Epithelial cell of esophagus (primary cell): ENCODE measurements at places on chromosomes 2 and 18.
A peak's percentile ranks its signal among the peaks of the same experiment; 100 is the strongest.

DNA sequence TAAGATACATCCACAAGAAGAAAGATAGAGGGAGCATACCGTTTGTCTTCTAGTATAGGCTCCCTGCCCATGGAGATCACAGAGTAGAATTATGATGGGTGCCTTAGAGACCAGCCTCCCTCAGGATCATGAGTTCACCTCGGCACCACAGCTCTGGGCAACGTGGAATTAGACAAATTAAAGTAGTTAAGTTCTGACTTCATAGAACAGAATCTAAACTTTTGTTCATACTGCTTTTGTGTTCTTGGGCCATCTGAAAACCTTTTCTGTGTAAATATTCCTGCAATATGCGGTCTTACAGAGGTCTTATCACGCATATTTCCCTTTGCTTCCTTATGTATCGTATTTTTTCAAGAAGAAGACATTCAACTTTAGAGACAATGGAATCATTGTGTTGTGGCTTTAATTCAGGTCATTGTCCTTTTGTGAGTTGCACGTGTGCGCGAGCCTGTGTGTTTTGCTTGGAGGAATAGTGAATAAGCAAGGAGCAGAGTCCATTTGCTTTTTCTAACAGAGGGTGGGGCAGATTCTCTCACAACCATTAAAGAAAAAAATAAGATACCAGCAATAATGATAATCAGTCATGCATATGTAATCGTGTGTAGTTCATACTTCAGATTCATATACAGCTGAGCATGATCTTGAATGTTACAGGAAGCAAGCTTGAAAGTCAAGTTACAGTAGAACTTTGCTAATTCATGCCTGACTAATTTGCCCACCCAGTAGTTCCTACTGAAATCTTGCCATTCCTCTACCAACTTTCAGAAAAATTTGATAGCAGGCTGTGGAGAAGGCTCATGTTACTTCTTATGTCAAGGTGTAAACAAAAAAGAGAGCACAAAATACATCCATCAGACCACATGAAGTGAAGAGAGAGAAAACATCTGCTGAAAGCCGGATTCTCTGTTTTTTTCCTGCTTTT is 243.6 kb downstream of the NEDD4L start:
- no peak for DNase-seq

DNA sequence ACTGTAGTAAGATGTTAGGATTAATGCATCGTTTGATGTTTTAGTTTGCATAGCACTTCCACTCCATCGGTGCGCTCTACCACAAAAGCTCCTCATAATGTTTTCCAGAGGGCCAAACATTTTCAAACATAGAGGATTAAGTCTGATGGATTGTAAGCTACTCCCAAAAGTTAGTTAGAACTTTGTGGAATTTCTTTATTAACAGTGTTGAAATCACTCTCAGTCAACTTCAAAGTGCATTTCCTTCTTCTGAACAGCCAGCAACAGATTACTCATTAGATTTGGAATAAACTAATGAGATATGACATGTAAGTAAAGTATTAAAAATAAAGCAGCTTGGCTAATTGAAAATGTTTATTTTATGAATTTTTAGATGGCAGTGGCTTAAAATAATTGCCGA is 30.1 kb upstream of the CTAGE1 start:
- DNase-seq = no peak

GRCh38 chr2:222950638-222951285 is 89.9 kb downstream of the ACSL3 start:
- peak; percentile 46 for DNase-seq

GRCh38 chr2:238853721-238854120 is 5.8 kb downstream of the TWIST2 start:
- no peak for DNase-seq

- peak; percentile 69 for DNase-seq
These were observed 44.5 kb upstream of the TMEM247 start for GRCh38 chr2:46434851-46435273.

- no peak for DNase-seq
These were observed 9.0 kb upstream of the FAM136A start for GRCh38 chr2:70310899-70311298.

DNA sequence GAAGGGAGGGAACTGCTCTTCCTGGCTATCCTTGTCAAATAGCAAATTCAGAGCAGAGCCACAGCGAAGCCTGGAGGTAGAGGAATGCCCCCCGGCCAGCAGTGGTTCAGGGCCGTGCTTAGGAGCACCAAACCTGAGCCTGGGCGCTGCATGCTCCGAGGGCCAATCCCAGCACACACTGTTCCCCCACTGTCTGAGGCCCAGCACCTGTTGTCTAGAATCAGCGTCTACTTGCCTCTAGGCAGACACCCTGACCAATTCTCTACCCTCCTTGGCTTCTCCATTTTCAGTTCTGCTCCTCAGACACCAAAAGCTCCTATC is 177.6 kb upstream of the PKDCC start:
- no peak for DNase-seq

DNA sequence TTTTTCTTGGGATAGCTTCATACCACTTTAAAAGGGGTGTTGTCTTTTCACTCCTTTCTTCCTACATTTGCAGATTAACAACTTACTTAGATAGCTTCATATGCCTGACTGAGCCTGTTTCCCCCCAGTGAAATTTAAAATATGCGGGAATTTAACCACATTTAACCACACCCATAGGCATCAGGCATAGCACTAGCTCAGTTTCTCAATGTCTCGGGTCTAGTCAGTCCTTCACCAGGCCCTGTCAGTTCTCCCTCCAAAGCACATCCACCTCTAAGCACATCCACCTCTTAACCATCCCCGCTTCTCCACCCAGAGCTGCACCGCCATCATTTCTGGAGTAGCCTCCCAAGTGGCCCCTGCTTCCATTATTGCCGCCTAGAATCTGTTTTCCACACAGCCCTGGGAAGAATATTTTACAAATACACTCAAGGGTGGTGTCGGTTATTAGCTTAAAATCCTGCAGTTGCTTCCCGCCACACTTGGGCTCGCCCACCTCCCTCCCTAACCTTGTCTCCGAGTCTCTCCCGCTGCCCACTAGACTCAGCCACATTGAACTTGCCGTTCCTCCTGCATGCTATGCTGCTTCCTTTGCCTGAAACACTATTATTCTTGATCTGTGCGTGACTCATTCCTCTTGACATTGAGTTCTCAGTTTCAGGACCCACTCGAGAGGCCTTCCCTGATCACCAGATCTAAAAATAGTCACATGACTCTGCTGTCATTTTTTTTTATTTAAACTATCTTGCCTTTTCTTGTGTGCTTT is 68.3 kb downstream of the SPTBN1 start:
- peak; percentile 59 for DNase-seq

DNA sequence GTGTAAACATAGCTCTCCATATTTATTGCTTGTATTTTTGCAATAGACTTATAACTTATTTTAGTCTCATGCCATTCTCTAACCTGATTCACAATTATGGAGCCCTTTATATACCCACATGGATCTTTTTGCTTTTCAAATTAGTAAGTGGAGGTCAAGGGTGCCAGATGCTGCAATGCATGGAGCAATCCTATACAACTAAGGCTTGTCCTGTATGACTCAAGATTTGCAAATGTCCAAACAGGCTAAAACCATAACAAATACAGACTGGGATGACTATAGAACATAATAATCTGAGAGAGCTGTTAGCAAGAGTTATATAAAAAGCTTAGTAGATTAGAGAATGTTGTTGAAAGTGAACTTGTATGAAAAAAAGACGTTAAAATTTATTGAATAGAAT is 690.4 kb upstream of the NRXN1 start:
- peak; percentile 59 for DNase-seq

GRCh38 chr2:190860985-190861680 is 19.5 kb upstream of the GLS start:
- DNase-seq = no peak

- peak; percentile 82 for DNase-seq
These were observed 25.8 kb downstream of the PHLPP1 start for GRCh38 chr18:62741118-62741566.

- DNase-seq = no peak
These were observed 33.6 kb downstream of the HPCAL1 start for GRCh38 chr2:10336283-10336682.

GRCh38 chr18:64017870-64018269 is 48.0 kb downstream of the SERPINB8 start:
- peak; percentile 39 for DNase-seq

- DNase-seq = peak; percentile 55
These were observed 4.6 kb upstream of the UGP2 start for GRCh38 chr2:63837036-63837594.

GRCh38 chr2:5587766-5588165 is 104.4 kb upstream of the SOX11 start:
- DNase-seq = no peak

DNA sequence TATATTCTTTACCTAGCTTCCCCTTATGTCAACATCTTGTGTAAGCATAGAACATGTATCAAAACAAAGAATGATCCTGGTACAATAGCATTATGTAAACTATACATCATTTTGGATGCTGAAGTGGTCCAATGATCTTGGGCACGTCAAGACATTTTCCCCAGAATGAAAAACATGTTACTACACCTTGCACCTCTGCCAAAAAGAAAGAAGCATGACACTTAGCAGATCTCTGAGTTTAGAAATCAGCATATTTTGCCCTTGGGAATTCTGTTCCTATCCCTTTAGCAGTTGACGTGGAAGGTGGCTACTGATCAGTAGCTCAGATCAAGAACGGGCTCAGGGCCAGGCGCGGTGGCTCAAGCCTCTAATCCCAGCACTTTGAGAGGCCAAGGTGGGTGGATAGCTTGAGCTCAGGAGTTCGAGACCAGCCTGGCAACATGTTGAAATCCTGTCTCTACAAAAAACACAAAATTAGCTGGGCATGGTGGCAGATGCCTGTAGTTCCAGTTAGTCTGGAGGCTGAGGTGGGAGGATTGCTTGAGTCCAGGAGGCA is 1.7 kb upstream of the LCLAT1 start:
- DNase-seq = peak; percentile 66

DNA sequence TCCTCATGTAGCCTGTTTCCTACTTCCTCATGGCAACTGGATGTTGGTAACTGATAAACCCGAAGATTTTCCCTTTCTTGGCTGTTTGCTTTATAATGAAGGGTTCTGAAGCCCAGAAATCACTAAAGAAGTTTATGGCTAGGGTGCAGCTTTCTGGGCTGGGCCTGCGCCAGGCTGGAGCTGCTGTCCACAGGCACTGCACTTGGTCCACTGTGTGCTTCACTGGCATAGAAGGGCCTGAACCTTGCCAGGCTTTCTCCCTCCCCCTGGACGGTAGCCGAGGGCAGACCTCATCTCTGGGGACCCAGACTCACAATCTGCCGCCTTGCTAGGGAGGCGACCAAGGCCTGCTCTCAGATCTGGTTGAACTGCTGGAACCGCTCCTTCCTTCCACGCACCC is 133.3 kb upstream of the SPRED2 start:
- no peak for DNase-seq

DNA sequence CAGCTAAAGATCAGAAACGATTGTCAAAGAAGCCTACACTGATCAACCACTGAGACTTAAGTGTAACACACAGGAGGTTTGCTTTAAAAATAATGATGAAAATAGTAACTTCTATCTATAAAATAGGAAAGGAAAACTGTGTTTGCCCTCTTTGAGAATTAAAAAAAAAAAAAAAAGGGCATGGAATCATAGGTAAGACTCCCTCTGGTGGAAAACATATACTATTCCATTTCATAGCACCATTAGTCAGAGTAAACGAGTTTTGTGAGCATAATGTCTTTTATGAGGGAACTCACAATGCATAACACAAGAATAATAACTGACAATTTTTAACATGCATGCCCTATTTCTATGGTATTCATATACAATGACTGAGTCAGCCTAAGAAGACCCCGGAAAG is 36.3 kb downstream of the SLC35F5 start:
- peak; percentile 42 for DNase-seq

DNA sequence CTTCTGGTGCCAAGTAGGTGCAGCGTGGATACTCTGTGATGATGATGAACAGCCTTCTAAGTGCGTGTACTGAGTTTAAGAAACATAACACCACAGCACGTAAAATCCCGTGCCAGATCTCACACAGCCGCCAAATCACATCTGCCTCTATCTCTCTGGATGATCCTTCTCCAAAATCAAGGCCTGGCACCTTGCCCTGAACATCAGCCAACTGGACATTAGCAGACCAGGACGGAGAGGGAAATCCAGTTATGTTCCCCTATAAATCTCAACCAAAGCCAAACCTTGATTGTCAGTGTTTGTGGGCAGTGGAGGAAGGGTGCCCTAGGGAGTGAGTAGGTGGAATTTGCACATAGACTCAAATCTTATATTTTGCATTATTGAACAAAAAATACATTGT is 164.3 kb downstream of the MIB1 start:
- no peak for DNase-seq

- no peak for DNase-seq
These were observed 273.2 kb upstream of the SIX3 start for GRCh38 chr2:44668336-44668735.

GRCh38 chr2:192854706-192855105 is 660.0 kb upstream of the TMEFF2 start:
- DNase-seq = no peak

- DNase-seq = no peak
These were observed 6.8 kb downstream of the KCNK3 start for GRCh38 chr2:26699295-26699694.

DNA sequence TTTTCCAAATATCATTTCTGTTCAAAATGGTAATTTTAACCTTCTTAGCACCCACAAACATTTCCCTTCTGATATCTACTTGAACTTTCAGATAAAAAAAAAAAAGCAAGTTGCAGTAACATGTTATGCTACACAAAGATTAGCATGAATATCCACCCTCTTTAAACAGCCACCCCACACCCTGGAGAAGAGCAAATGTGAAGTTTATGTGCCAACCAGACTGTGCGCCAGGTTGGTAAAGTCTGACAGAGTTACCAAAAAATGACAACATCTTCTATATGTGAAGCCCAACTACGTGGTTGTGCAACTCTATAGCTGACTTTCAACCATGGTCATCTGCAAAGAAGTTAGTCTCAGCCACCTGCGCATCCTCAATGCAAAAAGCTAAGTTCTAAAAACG is 62.6 kb downstream of the BCL11A start:
- no peak for DNase-seq

- no peak for DNase-seq
These were observed 19.6 kb upstream of the GREB1 start for GRCh38 chr2:11514081-11514730.

DNA sequence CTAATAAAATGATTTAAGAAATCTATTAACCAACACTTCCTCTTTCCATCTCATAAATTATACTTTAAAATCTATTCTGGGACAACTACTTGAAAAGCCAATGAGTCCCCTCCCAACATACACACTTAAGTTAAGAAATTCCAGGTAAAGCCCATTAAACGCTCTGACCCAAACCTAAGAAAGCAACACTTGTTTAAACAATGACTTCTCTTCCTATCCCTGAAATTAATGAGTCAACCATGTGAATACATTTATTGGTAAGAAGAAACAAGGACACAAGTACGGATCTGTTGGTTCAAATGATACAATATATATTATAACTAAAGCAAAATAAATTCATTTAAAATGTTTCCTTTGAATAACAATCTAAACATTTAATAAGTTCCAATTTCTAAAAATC is 279.4 kb downstream of the ERBB4 start:
- DNase-seq = no peak

- DNase-seq = no peak
These were observed 62.2 kb downstream of the SPIRE1 start for GRCh38 chr18:12595571-12596255.
